ENCODE measurements at places on chromosomes 1 and 21. TPM values are rescaled to one million over a fixed set of nuclear protein-coding genes. Genes with fewer than 3 reads are reported as not detected.

DNAH14 gene
- not detected for total RNA-seq

BATF3 gene
- 13.2 TPM for total RNA-seq

COL9A2 gene
- total RNA-seq: 6.0 TPM

RAB3B gene
- 0.06 TPM for total RNA-seq

CELA3A gene
- not detected for total RNA-seq

AGO1 gene
- 24.0 TPM for total RNA-seq

OLFM3 gene
- total RNA-seq: not detected

TTLL10 gene
- not detected for total RNA-seq

TSEN15 gene
- 36.5 TPM for total RNA-seq

TSSK3 gene
- 1.6 TPM for total RNA-seq

FAM43B gene
- not detected for total RNA-seq

EXTL1 gene
- total RNA-seq: not detected

GLIS1 gene
- total RNA-seq: not detected

KCNQ4 gene
- 1.2 TPM for total RNA-seq

SYCP1 gene
- not detected for total RNA-seq

KIF21B gene
- 143 TPM for total RNA-seq

DCST2 gene
- 1.4 TPM for total RNA-seq

C8B gene
- total RNA-seq: not detected

CHIA gene
- not detected for total RNA-seq

SLAMF6 gene
- 43.0 TPM for total RNA-seq

FMO4 gene
- 2.6 TPM for total RNA-seq

NLRP3 gene
- total RNA-seq: 8.9 TPM

CDCA8 gene
- total RNA-seq: 67.0 TPM

CCDC181 gene
- total RNA-seq: not detected

SH2D5 gene
- 0.14 TPM for total RNA-seq

SAMD13 gene
- 1.2 TPM for total RNA-seq

MATN1 gene
- 0.26 TPM for total RNA-seq

HAO2 gene
- not detected for total RNA-seq

ZSWIM5 gene
- total RNA-seq: 1.7 TPM
